ENCODE measurements at places on chromosomes 3 and 15.

DNA sequence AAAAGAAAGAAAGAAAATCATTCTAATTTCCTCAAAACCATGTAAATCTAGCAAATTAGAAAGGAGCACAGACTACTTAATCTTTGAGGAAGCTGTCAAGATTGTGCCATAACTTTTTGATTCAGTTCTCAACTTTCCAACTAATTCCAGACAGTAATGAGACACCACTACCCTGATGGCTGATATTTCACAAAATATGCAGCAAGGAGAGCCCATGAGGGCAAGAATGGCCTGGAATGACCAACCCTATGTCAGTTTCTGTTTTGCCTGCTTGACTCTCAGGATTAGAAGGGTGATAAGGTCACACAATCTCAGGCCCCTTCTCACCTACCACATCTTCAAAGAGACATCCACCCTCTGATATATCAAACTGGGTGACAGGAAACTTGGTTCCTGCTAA is 134.7 kb downstream of the MAGI1 start:
- no peak for DNase-seq

- no peak for DNase-seq
These were observed 18.2 kb upstream of the ADPGK start for GRCh38 chr15:72801590-72802325.

- no peak for DNase-seq
These were observed 5.8 kb upstream of the TOPAZ1 start for GRCh38 chr3:44235604-44236484.

- no peak for DNase-seq
These were observed 15.5 kb upstream of the ANXA2 start for GRCh38 chr15:60413231-60413824.

DNA sequence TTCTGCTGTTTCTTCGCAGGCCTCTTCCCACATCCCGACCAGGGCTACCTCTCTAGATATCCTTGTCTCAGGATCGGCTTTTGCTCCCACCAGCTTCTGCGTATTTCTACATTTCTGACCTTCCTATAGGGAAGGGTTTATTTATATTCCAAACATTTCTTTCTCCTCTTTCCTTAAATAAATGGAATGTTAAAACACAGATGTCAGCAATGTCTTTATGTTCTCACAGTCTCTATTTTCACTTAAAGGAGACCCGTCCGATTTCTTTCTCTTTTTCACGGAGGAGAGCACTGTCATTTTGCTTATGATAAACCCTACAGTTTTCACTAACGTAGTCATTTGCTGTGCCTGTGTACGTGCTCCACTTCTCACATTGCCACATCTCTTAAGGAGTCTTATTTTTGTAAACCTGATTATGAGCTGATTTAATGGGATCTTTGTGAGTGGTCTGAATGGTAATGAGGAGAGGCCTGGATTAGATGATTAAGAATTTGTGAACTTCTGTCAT is 630 bp downstream of the KIF15 start:
- DNase-seq: no peak

DNA sequence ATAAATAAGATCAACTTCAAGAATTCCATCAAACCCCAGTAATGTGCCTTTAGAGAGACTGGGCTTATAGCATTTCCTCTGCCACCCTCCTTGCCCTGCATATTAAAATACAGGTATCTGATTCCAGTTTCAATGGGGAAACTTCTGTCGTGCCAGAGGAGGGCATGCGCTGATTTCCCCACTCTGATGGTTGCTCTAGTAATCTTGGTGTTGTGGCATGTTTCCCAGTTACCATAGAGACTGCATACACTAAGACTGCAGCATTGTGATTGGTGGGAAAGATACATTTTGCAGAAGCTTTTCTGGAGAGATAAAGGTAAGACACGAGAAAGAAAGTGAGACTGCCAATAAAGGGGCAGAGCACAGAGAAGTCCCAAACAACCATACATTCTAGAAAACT is 225.6 kb downstream of the TIGIT start:
- DNase-seq: no peak

- no peak for DNase-seq
These were observed 355.3 kb upstream of the NR2F2 start for GRCh38 chr15:95975212-95975611.

GRCh38 chr3:124823206-124823605 is 64.0 kb downstream of the ITGB5 start:
- no peak for DNase-seq

GRCh38 chr3:28349469-28350000 is 911 bp upstream of the AZI2 start:
- no peak for DNase-seq

GRCh38 chr3:99920481-99921376 is 103.1 kb downstream of the CMSS1 start:
- DNase-seq: no peak

GRCh38 chr3:71201939-71202338 is 381.6 kb downstream of the FOXP1 start:
- DNase-seq: no peak

- no peak for DNase-seq
These were observed 3.1 kb downstream of the AGBL1 start for GRCh38 chr15:86082619-86083380.

GRCh38 chr3:133930341-133930933 is 34.8 kb upstream of the RAB6B start:
- DNase-seq: no peak

- no peak for DNase-seq
These were observed 8.9 kb upstream of the RPS27L start for GRCh38 chr15:63166219-63166618.

DNA sequence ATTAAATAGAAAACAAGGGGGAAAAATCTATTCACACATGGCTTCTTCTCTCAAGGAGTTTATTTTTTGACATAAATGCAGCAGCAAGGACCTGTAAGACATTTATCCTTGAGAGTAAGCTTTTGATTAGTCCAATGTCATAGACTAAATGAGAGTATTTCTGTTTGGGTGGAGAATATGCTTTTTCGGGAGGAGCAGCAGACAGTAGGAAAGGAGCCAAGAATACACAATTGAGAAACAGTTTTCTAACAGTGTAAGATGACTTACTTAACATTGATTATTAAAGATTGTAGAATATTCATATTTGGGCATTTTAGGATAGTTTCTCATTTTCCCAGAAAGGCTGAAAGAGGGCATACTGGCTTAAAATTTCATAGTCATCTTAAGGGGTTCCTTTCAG is 65.9 kb upstream of the PAQR5 start:
- DNase-seq: no peak

DNA sequence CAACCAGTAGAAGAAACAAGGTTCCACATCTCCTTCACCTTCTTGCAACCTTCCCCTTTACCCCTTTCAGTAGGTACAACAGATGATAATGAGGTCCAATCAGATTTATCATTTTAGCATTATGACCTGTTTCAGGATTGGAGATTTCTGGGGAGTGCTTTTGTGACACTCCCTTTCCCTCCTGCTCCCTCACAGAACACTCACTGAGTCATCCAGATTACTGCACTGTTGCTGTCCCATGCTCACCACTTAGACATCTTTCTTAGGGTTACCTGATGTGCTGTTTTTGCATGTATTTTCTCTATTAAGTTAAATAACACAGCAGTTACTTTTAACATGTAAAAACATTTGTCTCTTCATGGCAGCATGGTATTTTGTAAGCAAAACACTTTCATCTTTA is 118.5 kb downstream of the MFSD1 start:
- no peak for DNase-seq

DNA sequence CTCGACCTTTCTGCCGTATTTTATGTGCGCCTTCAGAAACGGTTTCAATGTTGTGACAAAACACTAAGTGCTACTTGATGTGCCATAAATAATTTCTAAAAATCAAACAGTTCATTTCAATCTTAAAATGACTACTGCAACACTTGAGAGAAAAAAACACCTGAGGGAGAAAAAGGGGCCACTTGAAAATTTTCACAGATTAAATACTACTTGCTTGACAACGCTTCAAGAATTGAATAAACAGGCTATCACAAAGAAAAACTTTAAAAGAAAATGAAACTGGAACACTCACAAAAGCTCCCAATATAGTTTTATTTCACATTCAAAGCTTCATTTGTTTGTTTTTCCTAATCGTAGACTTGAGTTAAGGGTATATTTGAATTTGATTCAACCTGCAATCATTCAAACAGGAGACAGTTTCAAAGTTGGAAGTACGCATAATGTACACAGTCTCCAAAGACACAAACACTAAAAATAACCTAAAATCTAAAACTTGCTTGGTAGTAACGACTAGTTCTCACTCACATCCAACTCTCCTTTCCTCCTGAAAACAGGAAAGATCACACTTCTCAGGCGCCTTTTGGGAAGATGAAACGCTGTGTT is 380.7 kb downstream of the ERC2 start:
- DNase-seq: no peak

DNA sequence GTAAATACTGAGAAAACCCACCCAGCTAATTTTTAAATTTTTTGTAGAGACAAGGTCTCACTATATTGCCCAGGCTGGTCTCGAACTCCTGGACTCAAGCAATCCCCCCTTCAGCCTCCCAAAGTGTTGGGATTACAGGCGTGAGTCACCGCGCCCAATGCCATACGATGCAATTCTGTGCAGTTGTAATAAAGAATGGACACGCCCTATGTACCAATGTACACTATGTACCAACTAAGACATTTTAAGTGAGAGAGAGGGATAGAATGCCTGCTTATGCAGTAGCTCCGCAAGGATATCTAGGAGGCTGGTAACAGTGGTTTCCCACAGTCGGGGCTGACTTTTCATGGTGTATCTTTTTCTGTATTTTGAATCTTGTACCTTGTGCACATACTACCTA is 14.6 kb downstream of the ZNF710 start:
- DNase-seq: no peak

- DNase-seq: no peak
These were observed 8.4 kb upstream of the NR2C2 start for GRCh38 chr3:14938954-14939353.

- DNase-seq: no peak
These were observed 31.1 kb downstream of the FBXO40 start for GRCh38 chr3:121624147-121624899.

DNA sequence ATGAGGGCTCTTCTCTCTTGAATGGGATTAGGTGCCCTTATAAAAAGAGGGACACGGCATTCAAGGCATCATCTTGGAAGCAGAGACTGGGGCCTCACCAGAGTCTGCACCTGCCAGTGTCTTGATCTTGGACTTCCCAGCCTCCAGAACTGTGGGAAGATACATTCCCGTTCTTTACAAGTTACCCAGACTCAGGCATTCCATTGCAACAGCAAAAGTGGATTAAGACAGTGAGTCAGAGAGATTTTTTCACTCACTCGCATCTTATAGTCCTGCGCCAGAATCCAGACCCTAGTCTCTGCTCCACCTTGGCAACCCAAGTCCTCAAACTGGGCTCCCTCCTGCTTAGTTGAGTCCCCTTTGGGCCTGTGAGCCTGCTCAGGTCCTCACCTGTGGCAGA is 2.7 kb downstream of the LCTL start:
- no peak for DNase-seq

- no peak for DNase-seq
These were observed 347.7 kb downstream of the ZBBX start for GRCh38 chr3:167032267-167032876.

DNA sequence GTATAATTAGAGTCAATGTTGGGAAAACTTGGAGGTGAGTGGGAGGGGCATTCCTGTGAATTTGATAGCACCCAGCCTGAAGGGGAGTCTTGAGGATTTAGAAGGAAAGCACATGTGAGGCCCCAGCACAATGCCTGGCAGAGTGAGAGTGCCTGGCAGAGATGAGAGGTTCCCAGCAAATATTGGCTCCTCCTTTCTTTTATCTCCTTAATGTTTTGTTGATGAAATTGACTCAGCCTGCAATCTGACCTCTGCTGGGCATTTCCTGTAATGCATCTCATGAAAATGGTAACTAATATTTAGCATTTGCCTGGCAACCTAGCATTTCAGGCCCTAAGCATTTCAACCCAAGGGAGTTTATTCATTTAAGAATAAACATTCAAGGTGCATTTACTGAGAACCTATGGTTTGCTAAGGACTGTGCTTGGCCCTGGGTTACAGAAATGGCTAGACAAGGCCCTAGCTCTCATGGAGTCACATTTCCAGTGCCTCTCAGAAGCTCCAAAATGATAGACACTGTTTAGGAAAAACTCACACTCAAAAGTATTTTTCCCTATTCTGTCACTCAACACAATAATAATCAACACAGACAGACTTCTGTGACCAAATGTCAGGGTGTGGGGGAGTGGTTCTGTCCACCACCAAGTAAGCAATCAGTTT is 19.0 kb downstream of the PDHB start:
- no peak for DNase-seq

DNA sequence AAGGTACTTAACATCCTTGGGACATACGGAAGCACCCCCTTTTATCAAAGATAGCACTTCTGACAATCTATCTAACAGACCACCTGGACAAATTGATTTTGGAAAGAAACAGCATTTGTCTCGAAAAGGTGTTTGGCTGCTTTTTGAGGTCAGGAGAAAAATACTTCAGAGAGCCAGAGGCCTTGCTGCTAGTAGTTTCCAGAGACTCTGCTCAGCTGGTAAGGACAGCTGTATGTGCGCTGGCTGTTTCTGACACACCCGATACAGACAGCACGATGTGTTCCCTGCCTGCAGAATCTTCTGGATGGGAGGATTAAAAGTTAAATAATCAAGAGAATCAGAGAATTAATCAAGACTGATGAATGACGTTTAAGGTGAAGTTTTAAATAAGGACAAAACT is 15.6 kb upstream of the GYG1 start:
- DNase-seq: no peak

GRCh38 chr15:73146419-73146818 is 94.2 kb downstream of the NEO1 start:
- no peak for DNase-seq

DNA sequence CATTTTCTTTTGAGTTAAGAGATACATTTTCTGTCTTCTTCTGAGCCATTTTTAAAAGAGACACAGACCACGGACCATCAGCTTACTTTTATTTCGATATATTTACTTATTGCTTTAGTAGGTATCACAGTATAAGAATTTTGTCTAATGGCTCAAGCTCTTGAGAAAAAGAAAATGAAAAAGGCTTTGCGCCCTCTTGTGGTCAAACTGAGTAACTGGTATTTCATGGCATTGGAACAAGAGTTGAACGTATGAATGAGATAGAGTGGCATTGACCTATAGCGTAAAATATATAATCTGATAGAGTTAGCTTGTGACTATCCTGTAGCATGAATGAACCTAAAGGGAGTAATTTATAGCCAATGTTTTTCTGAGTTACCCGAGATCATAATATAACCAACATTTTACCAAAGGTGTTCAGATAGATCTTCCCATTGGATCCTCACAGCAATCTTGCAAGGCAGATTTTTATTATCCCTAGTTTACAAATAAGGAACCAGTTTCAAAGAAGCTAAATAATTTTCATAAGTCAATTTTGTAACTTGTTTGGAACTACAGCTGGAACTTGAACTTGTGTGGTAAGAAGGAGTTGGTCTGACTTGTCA is 154.6 kb downstream of the POLR2M start:
- DNase-seq: no peak

GRCh38 chr3:55329849-55330248 is 157.3 kb downstream of the WNT5A start:
- no peak for DNase-seq

GRCh38 chr3:11548721-11549131 is 95.0 kb downstream of the VGLL4 start:
- DNase-seq: no peak

All from cortex of kidney (tissue), 1 donor.